Activated T-helper 9 cell treated with anti-CD3 and anti-CD28 coated beads, Interleukin-2, amount 50 U/mL, for 16 hours (primary cell): ENCODE measurements at places on chromosomes 12 and 14.

DNA sequence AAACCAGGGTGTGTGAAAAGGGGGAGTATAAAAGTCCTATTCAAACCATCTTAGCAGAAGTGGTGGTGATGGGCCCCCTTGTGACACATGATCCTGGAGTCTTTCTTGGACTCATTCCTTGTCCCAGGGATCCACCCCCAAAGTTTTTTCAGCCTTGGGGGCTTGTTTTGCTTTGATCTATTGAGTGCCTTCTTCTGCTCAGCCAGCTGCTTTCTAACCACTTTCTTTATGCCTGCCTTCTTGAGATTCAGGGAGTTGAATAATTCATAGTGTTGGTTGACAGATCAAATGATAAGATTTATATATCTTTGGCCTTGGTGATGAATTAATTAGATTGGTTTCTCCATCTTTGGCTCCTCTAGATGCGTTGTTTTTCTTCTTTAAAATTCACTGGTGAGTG, 926.7 kb downstream of the DIO2 start:
- no peak for DNase-seq

DNA sequence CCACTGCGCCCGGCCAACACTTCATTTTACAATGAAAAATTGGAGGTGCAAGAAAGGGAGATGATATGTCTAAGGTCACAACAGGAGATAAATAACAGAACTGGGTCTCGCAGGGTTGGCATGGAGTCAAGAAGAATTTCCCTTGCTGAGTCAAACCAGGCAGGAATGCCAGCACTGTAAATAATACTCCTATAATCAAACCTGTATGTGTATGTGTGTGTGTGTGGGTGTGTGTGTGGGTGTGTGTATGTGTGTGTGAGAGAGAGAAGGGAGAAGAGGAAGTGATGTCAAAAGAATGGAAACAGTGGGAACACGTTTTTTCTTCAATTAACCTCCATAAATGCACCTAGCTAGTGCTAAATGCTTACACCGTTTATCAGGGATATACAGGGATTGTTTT, 70.4 kb downstream of the TMEM116 start:
- DNase-seq: no peak

GRCh38 chr14:89425931-89426330, 8.9 kb upstream of the FOXN3 start:
- DNase-seq: no peak

GRCh38 chr12:95646781-95647190, 95.5 kb upstream of the USP44 start:
- DNase-seq: no peak

GRCh38 chr12:29398495-29398894, 17.5 kb upstream of the ERGIC2 start:
- no peak for DNase-seq

GRCh38 chr12:126093908-126094307, 1028.7 kb downstream of the AACS start:
- DNase-seq: no peak

DNA sequence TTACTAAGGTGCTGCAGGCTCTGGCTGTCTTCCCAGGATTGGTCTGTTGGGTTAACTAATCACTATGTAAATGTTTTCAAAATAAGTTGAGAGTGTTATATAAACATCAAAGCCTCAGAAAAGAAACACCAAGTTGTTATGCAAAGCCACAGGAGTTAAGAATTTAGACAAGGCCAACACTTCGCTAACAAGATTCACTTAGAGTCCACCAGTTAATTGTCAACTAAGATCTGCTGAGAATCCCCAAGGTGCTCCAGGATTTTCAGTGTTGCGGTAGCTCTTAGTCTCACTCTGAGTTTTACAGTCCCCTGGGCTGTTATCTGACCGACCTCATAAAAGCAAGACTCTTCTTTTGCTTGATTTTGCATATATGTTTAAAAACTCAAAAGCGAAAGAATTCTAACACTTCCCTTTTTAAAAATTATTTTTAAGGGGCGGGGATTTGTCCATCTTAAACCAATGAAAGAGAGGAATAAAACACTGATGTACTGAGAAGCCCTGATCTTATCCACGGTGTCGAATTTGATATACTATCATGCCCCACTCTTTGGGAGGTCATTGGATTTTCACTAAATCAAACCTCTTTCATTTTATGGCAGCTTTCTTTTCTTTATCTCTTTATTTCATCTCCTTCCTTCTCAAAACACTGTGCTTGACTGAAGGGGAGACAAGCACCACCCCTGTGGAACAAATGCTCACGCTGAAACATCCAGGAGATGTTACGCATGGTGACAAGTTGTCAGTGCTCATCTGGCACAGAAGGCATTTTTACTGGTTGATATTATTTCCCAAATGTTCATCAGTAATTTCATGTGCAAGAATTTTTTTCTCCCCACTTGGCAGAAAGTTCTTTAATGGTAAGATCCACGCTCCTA, 7.0 kb downstream of the NIN start:
- no peak for DNase-seq

DNA sequence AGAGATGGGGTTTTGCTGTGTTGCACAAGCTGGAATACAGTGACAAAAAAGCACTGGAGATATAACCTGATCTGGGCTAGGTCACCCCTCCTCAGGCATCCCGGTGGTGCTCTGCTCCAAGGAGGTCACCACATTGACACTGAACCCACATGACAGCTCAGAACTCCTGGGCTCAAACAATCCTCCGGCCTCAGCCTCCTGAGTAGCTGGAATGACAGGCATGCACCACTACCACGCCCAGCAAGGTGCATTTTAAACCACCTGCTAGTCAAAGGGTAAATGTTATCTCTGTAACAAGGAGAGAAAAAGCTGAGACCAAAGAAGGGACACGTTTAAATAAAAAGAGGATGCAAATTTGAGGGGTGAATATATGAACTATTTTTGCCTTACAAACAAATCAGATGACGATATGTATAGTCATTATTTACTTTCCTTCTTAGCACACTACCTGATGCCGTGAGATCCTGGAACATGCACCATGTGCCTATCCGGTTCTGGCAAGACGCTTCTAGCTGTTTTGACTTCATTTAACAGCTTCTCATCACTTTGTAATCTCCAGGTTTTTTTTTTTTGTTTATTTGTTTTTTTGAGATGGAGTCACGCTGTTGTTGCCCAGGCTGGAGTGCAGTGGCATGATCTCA, 135.1 kb downstream of the PPM1H start:
- no peak for DNase-seq

DNA sequence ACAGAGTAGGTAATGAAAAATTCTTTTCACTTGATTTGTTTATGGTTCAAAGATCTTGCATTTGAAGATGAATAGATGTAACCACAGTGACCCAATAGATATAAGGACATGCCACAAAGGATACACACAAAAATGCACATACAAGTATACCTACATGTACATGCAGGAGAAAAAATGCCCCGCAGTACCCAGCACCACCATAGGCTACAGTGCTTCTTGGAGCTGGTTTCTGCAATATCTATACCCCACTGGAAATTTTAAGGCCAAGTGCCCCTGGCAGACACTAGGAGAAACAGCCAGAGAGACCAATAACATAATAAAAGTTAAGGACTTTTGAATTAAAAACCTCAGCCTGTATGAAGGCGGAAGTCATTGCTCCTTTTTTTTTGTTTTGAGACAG, 12.1 kb upstream of the STAC3 start:
- no peak for DNase-seq

GRCh38 chr14:54350203-54350602, 46.6 kb upstream of the CDKN3 start:
- DNase-seq: no peak

GRCh38 chr14:89350152-89350551, 66.9 kb downstream of the FOXN3 start:
- no peak for DNase-seq

- no peak for DNase-seq
These were observed 627 bp downstream of the CPM start for GRCh38 chr12:68932128-68932960.

DNA sequence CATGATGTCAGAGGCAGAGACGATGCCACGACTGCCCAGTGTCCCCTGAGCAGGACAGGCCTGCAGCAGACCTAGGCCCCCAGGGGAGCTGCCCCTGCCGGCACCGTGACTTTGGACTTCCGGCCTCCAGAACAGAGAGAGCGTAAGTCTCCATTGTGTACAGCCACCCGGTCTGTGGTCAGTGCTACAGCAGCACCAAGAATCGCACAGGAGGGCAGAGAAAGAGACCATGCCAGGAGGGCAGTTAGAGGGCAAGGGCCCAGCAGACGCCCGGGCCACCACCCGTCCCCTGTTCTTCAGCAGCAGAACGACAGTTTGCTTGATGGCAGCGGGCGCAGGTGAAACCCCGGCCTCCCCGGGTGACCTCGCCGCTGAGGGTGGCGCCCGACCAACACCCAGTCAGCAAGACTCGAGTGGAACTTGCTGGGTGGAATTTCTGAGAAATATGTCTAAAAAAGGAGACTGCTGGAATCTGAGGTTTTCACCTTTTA, 19.7 kb downstream of the GALNT9 start:
- DNase-seq: no peak

GRCh38 chr12:2650261-2651067, 144.3 kb upstream of the FKBP4 start:
- DNase-seq: no peak

- no peak for DNase-seq
These were observed 414 bp upstream of the CDK17 start for GRCh38 chr12:96400631-96401075.

GRCh38 chr14:50109342-50109741, 7.0 kb downstream of the VCPKMT start:
- no peak for DNase-seq

- no peak for DNase-seq
These were observed 34.9 kb upstream of the CERS5 start for GRCh38 chr12:50201987-50202521.

DNA sequence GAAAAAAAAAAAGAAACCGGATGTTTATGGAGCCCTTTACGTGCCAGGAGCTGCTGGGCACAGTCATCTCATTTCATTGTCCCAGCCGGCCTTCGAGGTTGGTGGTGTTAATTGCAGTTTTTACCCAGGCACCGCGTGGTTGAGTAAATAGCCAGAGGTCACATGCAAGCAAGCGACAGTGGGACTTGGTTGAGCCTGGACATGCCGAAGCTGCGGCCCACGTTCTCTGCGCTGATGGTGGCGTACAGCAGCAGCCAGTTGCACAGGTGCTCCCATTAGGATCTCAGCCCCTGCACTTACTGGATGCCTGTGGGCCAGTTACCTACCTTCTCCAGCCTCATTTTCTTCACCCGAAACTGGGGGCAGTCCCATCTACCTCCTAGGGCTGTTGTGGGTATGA, 54.0 kb downstream of the TSPAN9 start:
- no peak for DNase-seq
